Muscle of back (tissue), 13 donors: ENCODE measurements at places on chromosomes 13 and 19.

DNA sequence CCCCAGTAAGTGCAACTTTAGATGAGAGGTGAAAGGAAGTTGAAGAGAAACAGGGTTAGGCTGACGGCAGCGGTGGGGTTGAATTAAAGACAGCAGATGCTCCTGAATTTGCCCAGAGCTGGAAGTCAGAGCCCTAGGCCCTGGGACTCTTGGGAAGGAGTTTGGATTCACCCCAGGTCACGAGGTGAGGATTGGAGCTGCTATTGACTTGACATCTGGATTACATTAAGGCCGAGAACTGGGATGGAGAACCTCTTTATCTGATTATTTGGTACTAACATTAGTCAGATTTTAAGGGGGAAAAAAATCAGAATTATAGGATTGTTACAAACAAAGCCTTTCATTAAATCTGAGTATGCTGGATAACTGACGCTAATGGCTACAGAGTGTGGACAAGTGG lies 367.2 kb downstream of the ZNF536 start:
- DNase-seq, result peak; percentile 88

DNA sequence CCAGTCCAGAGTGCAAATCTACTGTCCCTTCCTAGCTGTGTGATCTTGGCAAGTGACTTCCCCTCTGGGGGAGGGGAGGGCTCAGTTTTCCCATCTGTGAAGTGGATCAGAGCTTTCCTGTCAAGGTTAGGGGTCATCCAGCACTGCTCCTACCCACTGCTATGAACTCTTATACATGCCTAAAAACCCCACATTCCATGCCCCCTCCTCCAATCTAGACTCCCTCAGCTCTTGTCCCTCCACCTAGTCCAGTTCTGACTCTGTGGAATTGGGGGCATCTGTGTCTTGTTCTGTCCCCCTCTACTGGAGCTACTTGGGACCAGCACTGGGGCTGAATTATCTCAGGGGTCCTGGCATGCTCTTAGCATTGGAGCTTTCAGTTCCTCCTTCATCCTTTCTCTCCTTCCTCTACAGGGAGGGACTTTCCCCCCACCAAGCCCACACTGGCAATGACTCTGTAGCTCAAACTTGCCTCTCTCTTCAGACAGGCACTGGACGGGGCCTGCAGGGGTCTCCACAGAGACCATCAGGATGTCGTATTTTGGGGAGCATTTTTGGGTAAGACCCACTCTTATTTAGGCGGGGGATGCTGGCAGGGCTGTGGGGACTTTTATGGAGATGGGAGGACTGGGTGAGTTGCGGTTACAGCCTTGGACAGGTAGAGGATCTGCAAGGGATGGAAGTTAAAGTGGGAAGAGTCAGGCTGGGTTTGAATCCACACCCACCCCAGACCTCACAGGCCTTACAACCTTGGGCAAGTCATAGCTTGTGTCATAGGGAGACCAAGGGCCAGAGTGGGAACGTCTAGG lies 3.6 kb downstream of the FCHO1 start:
- no peak for DNase-seq

DNA sequence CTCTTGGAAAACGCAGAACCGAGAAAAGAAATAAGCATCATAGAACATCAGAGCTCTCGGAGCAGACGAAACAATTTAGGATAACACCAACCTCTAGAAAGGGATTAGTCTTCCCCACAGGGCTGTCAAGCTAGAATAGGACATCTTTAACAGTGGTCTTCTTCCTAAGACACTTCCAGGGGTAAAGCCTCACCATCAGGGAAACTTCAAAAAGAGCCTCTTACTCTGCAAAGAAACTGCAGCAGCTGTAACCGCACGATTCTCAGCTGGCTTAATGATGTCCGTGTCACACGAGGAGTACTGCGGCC lies 642 bp downstream of the ZNF571 start:
- DNase-seq, result no peak

- no peak for DNase-seq
These were observed 1.5 kb upstream of the ARGLU1 start for GRCh38 chr13:106569233-106570095.

- no peak for DNase-seq
These were observed 8.6 kb downstream of the C19orf25 start for GRCh38 chr19:1470305-1471009.

- DNase-seq, result no peak
These were observed 20.3 kb downstream of the FLT1 start for GRCh38 chr13:28474491-28475134.

- DNase-seq, result no peak
These were observed 6.9 kb downstream of the REXO1 start for GRCh38 chr19:1841209-1841924.
